ENCODE measurements at places on chromosomes 12 and 14.

GRCh38 chr14:75186953-75187352, 10.5 kb upstream of the TMED10 start:
- no peak overlapping the region for H3K27ac ChIP-seq
- H3K4me1 ChIP-seq = peaks cover 33% of the 10 kb centered on the region
- H3K27me3 ChIP-seq = peaks cover 6% of the 10 kb centered on the region
- no peak for DNase-seq

DNA sequence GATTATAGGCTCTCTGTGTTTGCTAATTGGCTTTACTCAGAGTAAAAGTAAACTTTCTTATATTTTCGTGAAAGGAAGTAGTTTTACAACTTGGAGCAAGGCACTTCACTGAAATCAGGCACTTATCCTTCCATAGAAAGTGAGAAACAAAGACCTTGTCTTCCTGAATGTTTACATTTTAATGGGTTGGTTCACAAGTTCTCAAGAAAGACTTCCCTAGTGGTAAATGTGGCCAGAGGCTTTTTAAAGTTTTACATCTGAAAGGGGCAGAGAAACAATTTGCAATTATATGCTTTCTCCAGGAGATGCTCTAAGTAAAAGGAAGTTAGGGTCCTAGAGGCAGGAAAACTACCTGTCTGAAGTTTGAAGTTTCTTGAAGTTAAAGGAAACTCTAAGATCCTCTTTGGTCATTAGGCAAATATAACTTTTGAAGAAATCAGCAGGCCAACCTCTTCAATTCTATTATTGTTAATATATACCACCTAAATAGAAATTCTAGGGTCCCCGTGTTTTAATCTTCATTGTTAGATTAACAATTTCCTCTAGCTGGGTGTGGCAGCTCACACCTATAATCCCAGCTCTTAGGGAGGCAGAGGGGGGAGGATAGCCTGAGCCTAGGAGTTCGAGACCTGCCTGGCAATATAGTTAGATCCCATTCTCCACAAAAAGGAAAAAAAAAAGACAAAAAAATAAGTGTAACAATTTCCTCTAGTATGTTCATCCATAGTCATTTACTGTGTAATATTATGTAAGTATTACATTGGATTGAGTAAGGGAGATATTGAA, 644.9 kb upstream of the FOXG1 start:
- H3K36me3 ChIP-seq = peaks cover 11% of the 10 kb centered on the region
- H3K4me3 ChIP-seq = no peak overlapping the region
- no peaks in the 10 kb centered on the region for H3K4me1 ChIP-seq
- no peak overlapping the region for H3K27ac ChIP-seq

GRCh38 chr14:51207621-51208020, 32.4 kb upstream of the TMX1 start:
- H3K4me1 ChIP-seq = no peaks in the 10 kb centered on the region
- no peak for DNase-seq
- H3K4me3 ChIP-seq = no peak overlapping the region
- H3K27me3 ChIP-seq = peaks cover 19% of the 10 kb centered on the region
- H3K36me3 ChIP-seq = no peaks in the 10 kb centered on the region
- no peak overlapping the region for H3K27ac ChIP-seq

DNA sequence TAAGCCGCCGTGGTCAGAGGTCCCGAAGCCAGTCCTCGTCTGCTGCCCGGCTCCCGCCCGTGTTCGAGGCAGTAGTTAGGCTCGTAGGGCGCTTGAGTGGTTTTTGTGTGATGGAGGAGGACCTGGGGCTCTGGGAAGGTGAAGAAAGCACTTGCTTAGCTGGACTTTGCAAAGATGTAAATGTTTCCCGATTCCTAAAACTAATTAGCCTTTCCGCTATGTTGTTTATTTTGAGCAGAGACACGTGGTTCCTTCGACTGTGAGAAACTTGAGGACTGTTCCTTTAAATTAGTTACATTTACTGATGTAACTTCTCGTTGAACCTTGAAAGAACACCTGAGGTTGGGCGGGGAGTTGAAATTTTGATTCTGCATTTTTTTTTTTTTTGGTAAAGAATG, 33.9 kb downstream of the MIA2 start:
- H3K4me1 ChIP-seq = peaks cover 44% of the 10 kb centered on the region
- DNase-seq = peak; percentile 12
- H3K27me3 ChIP-seq = no peaks in the 10 kb centered on the region
- peaks cover under 1% of the 10 kb centered on the region for H3K36me3 ChIP-seq

- no peaks in the 10 kb centered on the region for H3K27me3 ChIP-seq
- no peaks in the 10 kb centered on the region for H3K36me3 ChIP-seq
- no peak overlapping the region for H3K4me3 ChIP-seq
- DNase-seq = no peak
- peaks cover 77% of the 10 kb centered on the region for H3K4me1 ChIP-seq
Observed at GRCh38 chr14:39423793-39424192, 8.4 kb downstream of the FBXO33 start.

DNA sequence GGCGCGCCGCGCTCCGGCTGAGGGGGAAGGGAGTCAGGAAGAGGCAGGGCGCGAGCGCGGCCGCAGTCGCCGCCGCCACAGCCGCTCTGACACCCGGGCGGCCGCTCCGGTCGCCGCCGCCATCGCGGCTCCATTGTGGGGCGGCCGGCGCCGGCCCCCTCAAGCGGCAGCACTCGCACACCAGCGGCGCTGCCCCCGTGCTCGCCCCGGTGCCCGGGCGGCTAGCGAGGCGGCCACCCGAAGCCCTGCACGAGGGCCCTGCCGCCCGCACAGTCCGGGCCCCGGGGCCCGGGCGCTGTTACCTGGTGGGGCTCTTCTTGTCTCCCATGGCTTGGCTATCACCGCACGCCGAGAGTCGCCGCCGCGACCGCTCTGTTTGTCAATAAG, 202 bp downstream of the YAF2 start:
- DNase-seq = no peak
- peak overlapping the region; percentile 77 for H3K4me3 ChIP-seq
- peak overlapping the region; percentile 57 for H3K27ac ChIP-seq
- no peaks in the 10 kb centered on the region for H3K27me3 ChIP-seq
- peaks cover 29% of the 10 kb centered on the region for H3K4me1 ChIP-seq

- peaks cover 2% of the 10 kb centered on the region for H3K27me3 ChIP-seq
- no peak overlapping the region for H3K27ac ChIP-seq
- H3K36me3 ChIP-seq = no peaks in the 10 kb centered on the region
- no peak overlapping the region for H3K4me3 ChIP-seq
- no peaks in the 10 kb centered on the region for H3K4me1 ChIP-seq
- peak; percentile 61 for DNase-seq
Observed at GRCh38 chr12:74689071-74689655, 151.5 kb downstream of the ATXN7L3B start.

GRCh38 chr12:94614288-94614721, 36.1 kb downstream of the TMCC3 start:
- no peak for DNase-seq
- H3K27me3 ChIP-seq = peaks cover 9% of the 10 kb centered on the region
- peaks cover 4% of the 10 kb centered on the region for H3K4me1 ChIP-seq

DNA sequence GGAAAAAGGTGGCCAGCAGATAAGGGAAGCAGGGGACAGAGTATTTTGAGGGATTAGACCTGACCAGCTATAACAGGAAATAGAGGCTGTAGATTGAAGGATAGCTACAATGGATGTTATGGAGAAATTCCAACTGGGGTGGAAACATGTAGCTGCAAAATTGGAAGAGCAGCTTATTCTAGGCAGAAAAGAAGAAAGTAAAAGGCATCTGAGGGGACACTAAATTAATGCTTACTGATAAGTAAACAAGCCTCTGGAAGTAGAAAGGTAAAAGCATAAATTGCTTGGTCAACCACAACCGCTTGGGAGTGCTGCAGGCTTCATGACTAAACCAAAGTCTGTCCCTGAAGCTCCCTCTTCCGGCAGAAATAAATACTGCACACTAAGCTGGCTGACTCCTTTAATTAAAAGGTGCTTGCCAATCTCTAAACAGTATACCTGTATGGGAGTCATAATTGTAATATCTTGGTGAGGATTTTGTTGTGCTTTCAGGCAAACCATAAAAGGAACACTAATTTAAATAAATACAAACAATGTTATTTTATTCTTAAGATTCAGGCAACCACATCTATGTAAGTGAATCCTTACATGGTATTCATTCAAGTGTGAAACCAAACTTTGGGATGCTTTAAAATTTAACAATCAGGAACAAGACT, 7.7 kb downstream of the UBC start:
- peaks cover 50% of the 10 kb centered on the region for H3K4me1 ChIP-seq
- DNase-seq = peak; percentile 91
- peaks cover 14% of the 10 kb centered on the region for H3K36me3 ChIP-seq
- peak overlapping the region; percentile 26 for H3K4me3 ChIP-seq
- H3K27ac ChIP-seq = peak overlapping the region; percentile 21

DNA sequence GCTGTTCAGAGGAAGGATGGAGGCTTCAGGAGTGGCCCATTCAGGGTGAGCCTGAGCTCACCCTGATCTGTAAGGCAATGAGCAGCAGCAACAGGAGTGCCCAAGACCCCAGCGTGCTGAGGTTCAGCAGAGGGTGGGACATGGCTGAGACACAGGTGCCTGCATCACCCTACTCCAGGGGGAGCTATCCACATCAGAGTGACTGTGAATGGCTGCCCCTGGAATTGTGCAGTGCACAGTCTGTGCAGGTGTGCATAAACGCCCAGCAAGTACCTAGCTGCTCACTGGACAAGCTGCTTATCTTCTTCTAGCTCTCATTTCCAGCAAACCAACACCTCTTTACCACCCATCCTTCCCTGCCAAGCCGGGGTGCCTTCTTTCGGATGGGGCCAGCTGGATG, 140.6 kb upstream of the PRMT8 start:
- DNase-seq = no peak
- no peaks in the 10 kb centered on the region for H3K36me3 ChIP-seq
- H3K4me1 ChIP-seq = no peaks in the 10 kb centered on the region

- no peak overlapping the region for H3K4me3 ChIP-seq
- DNase-seq = no peak
- H3K27ac ChIP-seq = no peak overlapping the region
- H3K36me3 ChIP-seq = 0 out of 2 replicates have a peak, but pooled peaks cover 5% of the 10 kb centered on the region
- H3K4me1 ChIP-seq = 0 out of 2 replicates have a peak, but pooled peaks cover 6% of the 10 kb centered on the region
Observed at GRCh38 chr14:20180486-20180885, 10.2 kb upstream of the OR11G2 start.

DNA sequence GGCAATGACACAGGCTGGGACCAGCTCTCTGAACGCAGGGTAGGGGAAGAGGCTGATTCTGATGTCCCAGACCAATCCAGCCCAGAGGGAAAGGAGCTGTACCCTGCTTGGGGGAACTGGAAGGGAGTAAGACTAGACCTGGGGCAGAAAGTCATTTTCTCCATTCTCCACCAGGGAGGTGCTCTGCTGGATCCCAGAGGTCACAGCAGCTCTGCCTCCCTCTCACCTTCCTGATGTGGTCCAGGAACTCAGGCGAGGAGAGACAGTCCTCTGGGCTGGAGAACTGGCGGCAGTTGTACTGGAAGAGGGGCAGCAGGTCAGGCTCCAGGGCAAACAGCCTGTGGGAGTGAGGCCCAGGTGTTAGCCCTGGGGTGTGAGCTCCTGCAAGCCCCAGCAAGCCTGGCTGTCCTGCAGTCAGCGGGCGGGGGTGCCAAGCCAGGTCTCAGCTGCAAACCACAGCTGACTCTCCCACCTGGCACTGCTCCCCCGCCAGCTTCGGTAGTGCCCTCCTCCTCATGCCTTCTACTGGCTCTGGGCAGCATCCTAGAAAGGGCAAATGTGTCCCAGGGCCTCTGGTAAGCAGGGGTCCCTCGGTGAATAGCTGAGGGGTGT, 1.9 kb downstream of the NGB start:
- H3K4me1 ChIP-seq = no peaks in the 10 kb centered on the region
- H3K27me3 ChIP-seq = peaks cover 43% of the 10 kb centered on the region
- no peaks in the 10 kb centered on the region for H3K36me3 ChIP-seq
- DNase-seq = no peak
- H3K27ac ChIP-seq = no peak overlapping the region
- no peak overlapping the region for H3K4me3 ChIP-seq

DNA sequence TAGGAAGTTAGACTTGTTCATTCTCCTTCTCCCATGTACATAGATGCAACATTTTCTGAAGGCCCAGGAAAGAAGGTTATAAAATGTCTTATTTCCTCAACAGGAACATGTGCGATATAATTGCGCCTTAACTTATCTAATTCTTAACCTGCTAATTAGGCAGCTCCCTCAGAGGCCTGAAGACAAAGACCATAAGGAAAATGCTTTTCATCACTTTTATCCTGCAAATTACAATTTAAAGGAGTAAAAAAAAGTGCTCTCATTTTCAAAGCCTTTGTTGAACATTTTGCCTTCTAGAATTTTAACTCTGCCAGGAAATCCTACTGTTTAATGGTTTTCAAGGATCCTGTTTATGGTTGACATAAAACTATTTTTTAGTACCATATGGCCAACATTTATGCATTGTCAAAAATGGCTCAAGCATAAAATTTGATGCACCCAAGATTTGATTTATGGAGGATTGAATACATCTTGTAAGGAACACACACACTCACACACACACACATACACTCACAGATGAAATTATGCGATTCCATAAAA, 660.4 kb upstream of the TMEM132C start:
- no peaks in the 10 kb centered on the region for H3K36me3 ChIP-seq
- H3K4me3 ChIP-seq = no peak overlapping the region
- peaks cover 2% of the 10 kb centered on the region for H3K27me3 ChIP-seq
- no peak overlapping the region for H3K27ac ChIP-seq

GRCh38 chr12:16218934-16219751, 58.3 kb downstream of the SLC15A5 start:
- no peak for DNase-seq
- peaks cover 4% of the 10 kb centered on the region for H3K27me3 ChIP-seq
- no peaks in the 10 kb centered on the region for H3K36me3 ChIP-seq
- no peak overlapping the region for H3K4me3 ChIP-seq

DNA sequence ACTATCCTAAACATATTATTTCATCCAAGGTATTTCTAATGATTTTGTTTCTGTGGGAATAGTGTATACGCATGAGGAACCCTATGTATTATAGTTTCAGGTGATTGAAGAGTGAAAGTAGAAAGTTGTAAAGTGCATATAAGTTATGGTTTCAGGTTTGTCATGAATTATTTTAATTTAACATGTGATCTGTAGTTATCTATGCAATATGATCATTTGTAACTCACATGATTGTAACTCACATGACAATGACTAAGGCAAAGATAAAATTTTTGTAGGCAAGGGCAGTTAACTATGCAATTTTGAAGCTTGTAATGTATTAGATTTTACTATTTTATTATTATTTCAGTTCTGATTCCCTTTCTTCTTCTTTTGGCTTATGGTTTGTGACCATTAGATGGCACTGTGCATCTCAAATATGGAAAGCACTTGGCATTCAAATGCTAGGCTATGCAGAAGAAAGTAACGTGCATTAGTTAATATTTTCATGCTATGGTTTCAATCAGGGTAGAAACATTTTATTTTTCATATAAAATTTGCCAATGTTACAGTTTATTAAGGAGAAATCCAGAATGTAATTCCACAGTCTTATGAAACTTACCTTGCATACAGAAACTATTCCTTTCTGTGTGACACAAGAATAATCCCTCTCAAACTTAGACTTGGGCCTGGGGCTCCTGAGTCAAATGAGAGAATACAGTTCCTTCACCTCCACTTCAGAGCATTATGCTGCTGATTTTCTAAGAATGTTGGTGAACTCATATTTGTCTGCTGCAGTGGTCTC, 15.8 kb upstream of the TMEM30B start:
- peaks cover 11% of the 10 kb centered on the region for H3K27me3 ChIP-seq
- no peak overlapping the region for H3K27ac ChIP-seq
- peak; percentile 41 for DNase-seq
- peaks cover 4% of the 10 kb centered on the region for H3K4me1 ChIP-seq

- H3K4me1 ChIP-seq = peaks cover 10% of the 10 kb centered on the region
- peaks cover under 1% of the 10 kb centered on the region for H3K27me3 ChIP-seq
- DNase-seq = no peak
- H3K4me3 ChIP-seq = no peak overlapping the region
- H3K36me3 ChIP-seq = 0 out of 2 replicates have a peak, but pooled peaks cover 2% of the 10 kb centered on the region
Observed at GRCh38 chr12:75917083-75917482, 114.5 kb downstream of the PHLDA1 start.

Data from HFFc6 (cell line).